Activated CD8-positive, alpha-beta memory T cell treated with anti-CD3 and anti-CD28 coated beads for 1 hour (primary cell): ENCODE measurements at places on chromosomes 2 and 18.

DNA sequence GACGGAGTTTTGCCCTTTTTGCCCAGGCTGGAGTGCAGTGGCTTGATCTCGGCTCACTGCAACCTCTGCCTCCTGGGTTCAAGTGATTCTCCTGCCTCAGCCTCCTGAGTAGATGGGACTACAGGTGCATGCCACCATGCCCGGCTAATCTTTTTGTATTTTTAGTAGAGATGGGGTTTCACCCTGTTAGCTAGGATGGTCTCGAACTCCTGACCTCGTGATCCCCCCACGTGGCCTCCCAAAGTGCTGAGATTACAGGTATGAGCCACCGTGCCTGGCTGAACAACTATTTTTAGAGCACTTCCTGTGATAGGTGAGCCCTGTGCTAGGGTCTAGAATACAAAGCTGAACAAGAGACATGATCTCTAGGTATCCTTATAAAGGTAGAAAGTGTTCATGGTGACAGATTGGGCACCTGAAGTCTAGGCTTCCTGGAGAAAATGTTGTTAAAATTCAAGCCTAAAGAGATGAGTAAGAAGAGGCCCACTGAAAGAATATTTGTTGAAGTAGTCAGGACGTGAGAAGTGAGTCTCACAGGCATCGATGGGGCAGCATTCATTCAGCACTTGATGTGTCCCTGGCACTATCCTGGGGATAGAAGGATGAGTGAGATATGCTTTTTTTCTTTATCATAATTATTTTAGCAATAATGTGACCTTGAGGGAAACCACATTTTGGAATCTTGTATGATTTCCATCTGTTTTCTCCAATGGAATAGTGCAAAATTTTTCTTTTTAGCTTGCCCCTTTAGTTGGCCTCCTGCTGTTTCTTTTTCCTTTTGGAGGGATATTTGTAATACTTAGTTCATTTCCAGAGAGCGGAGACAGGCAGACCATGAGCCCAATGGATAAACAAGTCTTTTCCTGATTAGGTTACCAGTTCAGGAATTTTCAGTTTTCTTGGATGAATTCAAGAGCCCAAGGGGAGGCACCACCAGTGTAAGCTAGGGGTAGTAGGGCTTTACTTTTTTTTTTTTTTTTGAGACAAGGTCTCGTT is 5.1 kb downstream of the ZNF236 start:
- no peak for DNase-seq

DNA sequence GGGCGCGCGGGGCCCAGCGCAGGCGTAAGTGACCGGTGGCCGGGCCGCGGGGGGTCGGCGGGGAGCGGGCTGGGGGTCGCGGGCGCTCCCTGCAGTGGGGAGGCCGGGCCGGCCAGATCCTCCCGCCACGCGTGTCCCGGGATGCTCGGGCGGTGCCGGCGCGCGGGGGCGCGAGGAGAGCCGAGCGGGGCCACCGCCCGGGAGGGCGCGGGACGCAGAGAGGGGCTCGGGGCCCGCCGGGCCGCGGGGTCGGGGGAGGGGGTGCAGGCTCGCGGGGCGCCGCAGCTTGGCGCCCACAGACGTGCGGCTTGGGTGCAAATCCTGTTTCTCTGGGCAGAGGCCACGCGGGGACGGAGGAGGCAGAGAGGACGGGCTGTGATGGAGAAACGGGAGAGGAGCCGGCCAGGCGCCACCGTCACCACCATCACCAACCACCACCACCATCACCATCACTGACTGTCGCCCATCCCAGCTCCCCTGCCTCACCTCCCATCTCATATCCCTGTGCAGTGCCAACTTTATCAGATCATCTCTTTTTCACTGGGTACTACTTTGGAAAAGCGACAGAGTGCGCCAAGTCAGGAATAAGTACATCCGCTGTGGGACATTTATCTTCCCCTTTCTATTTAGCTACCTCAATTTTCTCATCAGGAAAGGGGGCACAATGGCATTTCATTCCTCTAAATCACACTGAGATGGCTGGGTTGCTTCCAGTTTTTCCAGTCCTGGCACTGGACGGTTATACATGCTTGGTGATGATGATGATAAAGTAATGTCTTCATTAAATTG is 97.2 kb upstream of the GPR45 start:
- no peak for DNase-seq

DNA sequence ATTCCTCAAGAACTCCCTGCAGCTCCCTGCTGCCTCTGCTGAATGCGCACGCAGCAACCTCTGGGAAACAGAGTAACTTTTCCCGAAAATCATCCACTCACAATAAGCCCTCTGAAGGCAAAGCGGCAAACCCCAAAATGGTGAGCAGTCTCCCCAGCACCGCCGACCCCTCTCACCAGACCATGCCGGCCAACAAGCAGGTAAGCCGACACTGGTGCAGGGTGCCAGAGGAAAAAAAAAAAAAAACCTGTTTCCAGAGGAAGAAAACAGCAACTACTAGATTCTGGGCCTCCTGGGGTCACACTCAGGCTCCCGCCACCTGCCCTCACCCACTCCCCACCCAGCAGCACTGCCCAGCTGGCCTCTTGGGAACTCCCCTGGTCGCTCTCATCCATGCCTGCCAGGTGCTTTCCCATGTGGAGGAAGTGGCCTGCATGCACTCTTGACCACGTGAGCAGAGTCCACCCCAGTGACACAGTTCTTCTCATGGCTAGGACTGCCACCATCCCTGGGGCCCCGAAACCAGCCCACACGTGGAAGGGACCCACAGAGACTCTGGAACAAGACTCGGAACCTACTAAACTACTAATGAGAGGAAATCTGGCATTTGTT is 36.9 kb downstream of the KCTD18 start:
- no peak for DNase-seq

GRCh38 chr2:240280621-240281020 is 140.2 kb upstream of the OTOS start:
- no peak for DNase-seq

- DNase-seq = no peak
These were observed 12.8 kb downstream of the ASIC4 start for GRCh38 chr2:219527076-219527394.

DNA sequence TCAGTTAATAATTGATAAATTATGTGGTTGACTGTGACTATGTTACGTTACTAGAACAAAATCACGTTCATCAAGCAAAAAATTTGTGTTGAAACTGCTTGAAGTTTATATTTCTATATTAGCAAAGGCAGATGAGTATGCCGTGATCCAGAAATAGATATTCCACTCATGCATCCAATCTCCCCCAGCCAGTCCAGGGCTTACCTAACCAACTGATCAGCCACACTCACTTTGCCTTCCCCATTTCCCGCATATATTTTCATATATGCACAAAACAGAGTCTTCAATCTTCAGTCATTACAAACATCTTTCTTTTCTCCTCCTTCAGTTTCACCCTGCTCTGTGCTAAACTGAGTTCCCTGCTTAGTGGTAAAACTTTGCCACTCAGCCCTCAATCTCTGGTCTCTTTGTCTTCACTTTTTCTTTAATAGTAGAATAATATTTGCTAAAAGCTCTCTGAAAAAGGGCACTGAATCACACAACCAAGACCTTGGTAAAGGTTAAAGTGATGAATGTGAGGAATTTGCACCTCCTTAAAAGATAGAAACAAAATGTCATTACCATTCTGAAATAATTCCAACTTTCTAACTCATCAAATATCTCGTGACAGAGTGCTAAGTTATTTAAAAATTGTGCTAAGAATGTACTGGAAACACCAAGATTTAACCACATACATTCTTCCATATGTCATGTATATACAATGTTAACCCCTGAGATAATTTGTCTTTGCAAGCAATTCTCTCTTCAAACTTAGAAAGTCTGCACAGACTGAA is 893.2 kb upstream of the CRIM1 start:
- DNase-seq = no peak

DNA sequence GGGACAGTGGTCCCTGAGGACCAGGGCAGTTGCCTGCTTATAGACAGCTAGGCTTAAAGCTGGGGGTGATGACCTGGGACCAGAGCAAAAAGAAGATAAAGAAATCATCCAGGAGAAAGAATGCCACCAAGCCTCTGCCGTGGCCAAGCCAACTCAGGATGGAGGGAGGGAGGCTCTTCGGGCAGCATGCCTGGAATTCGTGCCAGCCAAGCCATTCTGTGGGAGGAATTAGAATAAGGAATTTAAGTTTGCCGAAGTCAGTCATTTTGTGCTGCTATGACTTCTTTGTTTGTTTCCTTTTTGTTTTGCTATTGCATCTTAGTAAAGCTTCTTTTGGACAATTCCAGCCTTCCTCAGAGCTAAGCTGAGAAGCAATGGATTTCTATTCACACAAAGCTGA is 124.1 kb downstream of the EN1 start:
- DNase-seq = no peak

GRCh38 chr2:41932241-41933045 is 115.4 kb upstream of the PKDCC start:
- no peak for DNase-seq

DNA sequence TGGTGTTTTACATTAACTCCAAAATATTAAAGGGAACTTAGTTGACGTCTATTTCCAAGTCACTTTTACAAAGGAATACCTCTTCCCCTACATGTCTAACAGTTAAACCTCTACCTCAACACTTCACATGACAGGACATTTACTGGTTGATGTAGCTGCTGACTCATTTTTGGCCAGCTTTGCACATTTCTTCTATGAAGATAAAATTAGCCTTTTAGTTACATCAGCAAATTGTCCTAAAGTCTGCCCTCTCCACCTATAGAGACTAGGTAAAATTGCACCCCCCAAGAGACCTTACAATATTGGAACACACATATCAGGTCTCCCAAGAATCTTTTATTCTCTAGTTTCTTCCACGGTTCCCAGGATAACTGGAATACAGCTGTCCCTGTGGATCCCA is 10.1 kb upstream of the CERS6 start:
- no peak for DNase-seq

- DNase-seq = no peak
These were observed 57.8 kb upstream of the MMADHC start for GRCh38 chr2:149645391-149645790.

GRCh38 chr2:172373766-172374165 is 53.6 kb upstream of the ITGA6 start:
- no peak for DNase-seq

DNA sequence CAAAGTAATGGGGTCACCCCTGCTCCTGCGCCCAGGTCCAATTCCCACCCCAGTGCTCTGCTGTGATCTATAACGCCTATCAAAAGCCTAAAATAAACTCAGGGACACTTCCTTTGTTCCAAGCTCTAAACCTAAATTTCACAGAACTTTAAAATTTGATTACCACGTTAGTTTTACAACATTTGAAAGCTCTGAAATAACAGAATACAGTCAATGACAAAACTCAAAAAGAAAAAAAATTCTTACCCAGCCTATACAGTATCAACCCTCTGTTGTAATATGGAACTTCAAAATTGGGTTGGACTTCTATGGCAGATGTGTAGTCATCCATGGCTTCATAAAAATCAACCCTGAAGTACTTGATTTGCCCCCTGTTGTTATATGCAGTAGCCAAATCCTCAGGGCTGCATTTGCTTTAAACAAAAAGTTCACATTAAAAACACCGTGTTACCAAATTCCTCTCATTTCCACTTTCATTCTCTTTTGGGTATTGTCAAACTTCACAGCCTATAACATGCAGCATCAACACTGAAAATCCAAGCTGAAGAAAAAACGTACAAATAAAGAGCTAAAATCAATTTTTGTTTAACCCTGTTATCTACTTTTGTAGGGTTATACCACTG is 4.0 kb downstream of the TTC32 start:
- DNase-seq = no peak

DNA sequence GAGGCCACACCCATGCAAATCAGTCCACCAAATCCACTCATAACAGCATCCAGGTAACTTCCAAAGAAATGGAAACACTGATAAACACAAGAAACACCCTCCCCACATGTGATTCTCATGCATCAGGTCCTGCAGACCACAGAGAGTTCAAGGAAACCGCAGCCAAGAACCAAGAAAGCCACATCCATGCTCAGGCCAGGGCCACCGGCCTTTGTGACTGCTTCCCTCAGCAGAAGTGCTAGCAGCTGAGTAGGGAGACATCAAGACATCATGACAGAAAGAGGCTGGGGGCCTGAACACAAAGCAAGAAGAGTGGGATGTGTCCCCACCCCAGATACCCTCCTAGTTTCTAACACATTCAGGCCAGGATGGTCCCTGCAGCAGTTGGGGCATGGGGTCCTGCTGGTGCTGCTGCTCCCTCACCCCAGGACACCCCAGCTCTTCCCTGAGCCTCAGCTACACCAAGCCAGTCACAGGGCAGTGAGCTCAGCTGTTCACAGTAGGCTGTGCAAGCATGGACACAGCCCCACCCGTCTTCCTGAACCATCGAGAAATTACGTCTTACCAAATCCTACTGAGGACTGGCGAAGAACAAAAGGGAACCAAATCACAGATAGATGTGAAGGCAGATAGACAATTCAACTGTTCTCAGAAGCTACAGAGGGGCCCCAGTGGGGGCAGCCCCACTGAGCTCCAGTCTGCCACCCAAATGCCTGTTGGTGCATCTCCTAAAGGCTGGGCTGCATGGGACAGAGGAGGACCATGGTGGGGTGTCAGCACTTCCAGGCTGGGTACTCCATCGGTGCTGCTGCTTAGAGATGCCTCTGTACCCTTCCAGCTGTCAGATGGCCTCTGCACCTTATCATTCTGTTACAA is 60.9 kb downstream of the HDAC4 start:
- DNase-seq = no peak

DNA sequence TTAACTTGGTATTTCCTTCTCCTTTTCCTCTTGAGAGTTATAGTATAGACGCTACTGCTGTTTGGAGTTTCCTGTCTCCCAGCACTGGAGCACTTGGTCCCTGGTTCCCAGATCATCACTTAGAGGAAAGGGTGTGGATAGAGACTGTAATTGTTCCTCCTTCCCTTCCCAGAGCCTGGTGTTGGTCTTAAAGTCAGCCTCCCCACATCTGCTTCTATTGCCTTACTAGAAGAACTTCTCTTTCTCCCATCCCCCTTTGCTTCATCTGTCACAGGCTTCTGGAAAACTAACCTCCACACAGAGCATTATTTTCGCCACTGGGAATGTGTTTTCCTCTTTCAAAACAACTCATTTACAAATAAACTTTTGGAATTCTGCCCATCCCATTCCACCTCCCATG is 131.0 kb downstream of the CCDC85A start:
- DNase-seq = no peak

- DNase-seq = no peak
These were observed 53.1 kb downstream of the EHD3 start for GRCh38 chr2:31286961-31287550.

DNA sequence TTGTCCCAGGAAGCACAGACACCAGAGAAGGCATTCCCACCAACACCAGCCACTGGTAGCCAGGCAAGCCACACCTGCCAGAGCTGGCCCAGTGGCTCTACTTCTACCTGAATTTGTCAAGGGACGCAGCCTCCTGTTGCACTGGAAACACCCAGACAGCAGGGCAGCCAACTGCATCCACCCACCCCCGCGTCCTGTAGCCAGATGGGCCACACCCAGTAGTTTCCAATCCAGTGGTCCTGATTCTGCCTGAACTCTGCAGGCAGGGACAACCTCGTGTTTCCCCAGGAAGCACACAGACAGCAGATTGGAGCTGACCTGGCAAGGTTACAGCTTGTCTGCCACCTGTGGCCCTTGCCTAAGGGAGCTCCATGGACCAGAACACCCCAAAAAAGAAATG is 18.2 kb downstream of the PFN4 start:
- no peak for DNase-seq

- no peak for DNase-seq
These were observed 68.4 kb upstream of the PPP1CB start for GRCh38 chr2:28683100-28683706.

- DNase-seq = no peak
These were observed 198.0 kb downstream of the CDH20 start for GRCh38 chr18:61531182-61531581.

- no peak for DNase-seq
These were observed 72.0 kb upstream of the CTAGE1 start for GRCh38 chr18:22489704-22490103.
